Astrocyte of the spinal cord (primary cell): ENCODE measurements at places on chromosomes 7 and 10.

- DNase-seq, result no peak
Observed at GRCh38 chr7:158682456-158682855, 22.1 kb downstream of the NCAPG2 start.

DNA sequence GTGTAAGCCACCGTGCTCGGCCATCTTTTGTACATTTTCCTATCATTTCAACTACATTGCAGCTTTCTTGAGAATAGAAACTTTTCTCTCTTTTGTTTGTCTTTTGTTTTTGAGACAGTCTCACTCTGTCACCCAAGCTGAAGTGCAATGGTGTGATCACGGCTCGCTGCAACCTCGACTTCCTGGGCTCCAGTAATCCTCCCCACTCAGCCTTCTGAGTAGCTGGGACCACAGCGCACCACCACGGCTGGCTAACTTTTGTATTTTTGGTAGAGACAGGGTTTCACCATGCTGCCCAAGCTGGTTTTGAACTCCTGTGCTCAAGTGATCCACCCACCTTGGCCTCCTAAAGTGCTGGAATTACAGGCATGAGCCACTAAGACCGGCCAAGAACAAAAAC, 31.3 kb upstream of the DAGLB start:
- no peak for DNase-seq

- DNase-seq, result peak; percentile 64
Observed at GRCh38 chr7:43454936-43455518, 127.9 kb upstream of the STK17A start.

DNA sequence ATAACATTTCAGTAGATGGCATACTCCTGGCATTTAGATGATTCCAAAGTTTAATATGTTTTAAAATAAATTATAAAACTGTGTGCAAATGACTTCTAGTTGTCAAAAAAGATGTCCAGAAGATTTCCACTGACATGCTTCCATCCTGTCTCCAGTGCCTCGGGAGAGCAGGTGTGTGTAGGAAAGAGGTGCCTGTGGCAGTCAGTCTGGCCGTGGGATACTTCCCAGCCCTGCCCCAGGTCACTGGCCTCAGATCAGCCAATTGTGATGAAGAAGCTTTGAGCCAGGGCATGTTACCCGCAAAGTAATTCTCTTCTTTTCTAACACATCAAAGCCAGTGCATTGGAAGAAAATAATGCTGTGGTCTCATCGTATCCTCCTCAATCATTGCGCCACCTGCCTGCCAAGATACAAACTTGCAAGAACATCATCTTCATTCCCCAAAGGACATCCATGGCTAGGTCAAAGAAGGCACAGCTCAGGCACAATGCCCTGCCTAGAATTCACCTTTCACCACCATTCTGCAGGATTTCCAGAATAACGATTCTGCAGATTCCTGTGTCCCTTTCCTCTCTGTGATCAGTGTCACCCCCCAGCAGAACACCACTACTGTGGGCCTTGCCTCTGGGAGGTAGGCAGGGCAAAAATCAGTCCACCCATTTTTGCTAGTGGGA, 6.3 kb upstream of the KCNMA1 start:
- peak; percentile 68 for DNase-seq

- DNase-seq, result no peak
Observed at GRCh38 chr7:50565977-50566376, 772 bp upstream of the DDC start.

DNA sequence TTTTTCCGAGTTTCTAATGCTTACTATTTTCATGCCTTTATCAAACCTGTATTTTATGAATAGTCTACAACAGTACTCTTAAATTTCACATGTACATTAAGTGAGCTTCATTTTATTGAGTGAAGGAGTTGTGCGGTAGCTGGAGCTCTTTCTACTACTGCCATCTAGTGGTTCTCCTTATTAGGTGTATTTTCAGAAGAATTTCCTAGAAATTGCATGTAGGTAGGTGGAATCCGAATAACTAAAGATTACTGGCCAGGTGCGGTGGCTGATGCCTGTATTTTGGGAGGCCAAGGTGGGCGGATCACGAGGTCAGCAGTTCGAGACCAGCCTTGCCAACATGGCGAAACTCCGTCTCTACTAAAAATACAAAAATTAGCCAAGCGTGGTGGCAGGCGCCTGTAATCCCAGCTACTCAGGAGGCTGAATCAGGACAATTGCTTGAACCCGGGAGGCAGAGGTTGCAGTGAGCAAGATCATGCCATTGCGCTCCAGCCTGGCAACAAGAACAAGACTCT, 38.3 kb downstream of the LRRC72 start:
- DNase-seq, result peak; percentile 63

DNA sequence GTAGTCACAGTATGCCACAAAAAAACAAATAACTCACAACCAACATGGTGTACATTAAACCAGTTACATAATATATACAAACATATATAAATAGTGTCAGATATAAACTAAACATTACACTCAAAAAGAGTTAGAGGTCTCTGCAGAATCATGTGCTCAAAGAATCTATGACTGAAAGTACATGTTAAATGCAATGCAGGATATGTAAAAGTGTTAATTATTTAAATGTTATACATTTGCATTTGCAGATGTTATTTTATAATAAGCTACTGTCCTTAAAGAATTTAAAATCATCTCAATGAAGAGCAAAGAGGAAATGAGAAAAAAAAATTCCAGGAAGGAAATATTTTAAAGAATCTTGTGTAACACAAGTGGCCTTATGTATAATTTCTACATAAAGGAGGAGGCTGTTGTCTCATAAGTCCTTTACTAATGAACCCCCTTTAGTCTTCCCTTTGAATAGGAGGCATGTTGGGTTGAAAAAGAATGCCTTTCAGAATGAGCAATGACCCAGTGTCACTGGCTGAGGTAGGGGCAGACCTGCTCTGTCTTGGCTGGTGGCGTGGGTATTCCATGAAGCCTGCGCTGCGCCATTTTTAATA, 148.9 kb downstream of the ITGA8 start:
- DNase-seq, result no peak

GRCh38 chr10:127964621-127965020, 57.7 kb downstream of the PTPRE start:
- DNase-seq, result no peak

GRCh38 chr10:95531994-95532399, 29.2 kb downstream of the SORBS1 start:
- DNase-seq, result no peak

DNA sequence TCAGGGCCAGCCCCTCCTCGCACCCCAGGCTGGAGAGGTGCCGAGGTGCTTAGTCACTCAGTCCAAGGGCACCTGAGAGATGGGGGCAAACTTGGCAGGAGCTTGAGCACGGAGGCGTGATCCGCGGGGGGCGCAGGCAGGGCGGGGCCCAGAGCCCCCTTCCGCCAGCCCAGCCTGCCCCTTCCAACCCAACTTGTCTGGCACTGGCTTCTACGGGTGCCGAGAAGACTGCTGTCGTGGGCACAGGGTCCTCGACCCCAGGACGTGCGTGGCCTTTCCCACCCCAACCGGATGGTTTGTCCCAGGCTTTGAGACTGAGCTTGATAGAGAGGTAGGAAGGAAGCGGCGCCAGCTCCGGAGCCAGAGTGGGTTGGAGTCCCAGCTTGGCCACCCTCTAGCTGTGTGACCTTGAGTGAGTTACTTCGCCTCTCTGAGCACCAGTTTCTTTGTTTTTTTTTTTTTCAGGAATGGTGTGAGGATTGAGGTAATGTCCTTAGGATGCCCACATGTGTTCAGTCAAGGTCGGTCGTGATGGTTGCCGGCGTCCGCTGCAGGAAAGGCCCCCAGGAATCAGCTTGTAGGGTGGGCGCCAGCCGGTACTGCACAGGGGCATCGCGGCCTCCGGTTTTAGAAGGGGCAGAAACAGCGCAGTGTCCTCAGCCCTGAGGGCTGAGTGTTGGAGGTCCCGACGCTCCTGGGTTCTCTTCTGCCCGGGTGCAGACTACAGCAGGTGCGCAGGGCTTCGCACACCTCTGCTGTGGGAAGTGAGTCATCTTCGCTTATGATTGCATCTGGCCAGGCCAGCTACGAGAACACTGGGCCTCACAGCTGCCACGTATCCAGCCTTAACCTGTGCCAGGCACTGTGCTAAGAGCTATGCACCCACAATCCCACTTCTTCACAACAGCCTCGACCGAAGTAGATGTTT, 28.6 kb upstream of the VAX1 start:
- no peak for DNase-seq

GRCh38 chr7:90396420-90396819, 6.8 kb upstream of the CLDN12 start:
- DNase-seq, result no peak

DNA sequence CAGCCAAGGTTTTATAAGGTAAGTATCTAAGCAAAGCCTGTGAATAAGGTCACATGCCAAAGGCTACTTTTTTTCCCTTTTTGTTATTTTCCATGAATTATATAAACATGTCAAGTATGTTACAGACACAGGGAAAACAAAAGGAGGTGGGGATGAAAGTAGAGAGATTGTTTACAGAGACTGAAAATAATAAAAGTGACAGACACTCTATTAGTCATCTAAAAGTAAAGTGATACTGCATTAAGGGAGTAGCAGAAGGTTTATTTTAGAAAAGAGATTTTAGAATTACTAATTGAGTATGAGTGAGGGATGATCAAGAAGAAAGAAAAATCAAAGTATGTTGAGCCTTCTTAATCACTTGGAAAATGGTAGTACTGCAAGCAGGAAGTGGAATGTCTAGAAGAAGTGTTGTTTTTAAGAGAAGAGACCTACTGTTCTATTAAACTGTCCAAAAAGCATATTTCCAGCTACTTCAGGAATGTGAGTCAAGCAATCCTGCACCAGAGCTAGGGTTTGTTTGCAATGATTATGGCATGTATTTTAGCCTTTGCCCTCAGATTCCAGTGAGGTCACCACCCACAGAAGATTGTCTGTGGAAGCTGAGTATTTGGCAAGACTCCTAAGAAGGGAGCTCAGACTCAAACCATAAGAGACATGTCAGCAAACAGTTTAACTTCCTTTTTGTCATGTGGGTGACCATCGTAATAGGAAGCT, 177.9 kb upstream of the PLXDC2 start:
- DNase-seq, result peak; percentile 90

GRCh38 chr7:16421333-16422102, at the start of gene CRPPA:
CRPPA (minus strand) TSS chr7:16421538; CDS start chr7:16421322, 216 bp downstream.
- peak; percentile 50 for DNase-seq

DNA sequence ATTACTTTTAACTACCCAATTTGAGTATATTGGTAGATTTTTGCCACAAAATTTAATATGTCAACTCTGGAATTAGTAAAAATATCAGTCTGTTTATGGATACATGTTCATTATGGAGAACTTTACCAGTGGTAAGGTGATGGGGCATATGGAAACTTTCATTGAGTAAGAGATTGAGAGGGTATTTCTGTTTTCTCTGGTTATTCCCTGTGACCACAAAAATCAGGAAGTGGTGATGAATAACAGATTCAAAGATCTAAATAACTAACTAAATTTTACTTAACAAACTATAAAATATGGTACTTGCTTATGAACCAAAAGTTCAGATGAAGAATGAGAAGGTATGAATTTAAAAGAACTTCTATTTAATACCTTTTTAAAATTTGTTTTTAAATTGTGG, 22.1 kb upstream of the STEAP4 start:
- DNase-seq, result no peak

DNA sequence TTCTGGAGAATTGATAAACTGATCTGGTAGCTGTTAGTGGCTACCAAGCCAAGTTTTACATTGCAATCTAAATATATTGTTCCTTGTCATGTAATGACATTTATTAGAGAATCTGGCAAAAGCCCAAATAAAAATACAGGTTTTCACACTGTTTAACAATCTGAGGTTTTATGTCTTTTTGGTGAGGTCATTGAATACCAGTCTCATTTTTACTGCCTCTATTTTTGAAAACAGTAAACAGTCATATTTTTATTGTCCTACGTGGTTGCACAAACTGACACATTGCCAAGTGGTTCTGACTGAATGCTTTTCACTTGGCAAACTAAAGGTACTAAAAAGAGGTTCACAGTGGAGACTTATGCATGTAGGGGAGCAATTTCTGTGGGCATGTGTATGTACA, 157.5 kb downstream of the PRKG1 start:
- DNase-seq, result no peak

DNA sequence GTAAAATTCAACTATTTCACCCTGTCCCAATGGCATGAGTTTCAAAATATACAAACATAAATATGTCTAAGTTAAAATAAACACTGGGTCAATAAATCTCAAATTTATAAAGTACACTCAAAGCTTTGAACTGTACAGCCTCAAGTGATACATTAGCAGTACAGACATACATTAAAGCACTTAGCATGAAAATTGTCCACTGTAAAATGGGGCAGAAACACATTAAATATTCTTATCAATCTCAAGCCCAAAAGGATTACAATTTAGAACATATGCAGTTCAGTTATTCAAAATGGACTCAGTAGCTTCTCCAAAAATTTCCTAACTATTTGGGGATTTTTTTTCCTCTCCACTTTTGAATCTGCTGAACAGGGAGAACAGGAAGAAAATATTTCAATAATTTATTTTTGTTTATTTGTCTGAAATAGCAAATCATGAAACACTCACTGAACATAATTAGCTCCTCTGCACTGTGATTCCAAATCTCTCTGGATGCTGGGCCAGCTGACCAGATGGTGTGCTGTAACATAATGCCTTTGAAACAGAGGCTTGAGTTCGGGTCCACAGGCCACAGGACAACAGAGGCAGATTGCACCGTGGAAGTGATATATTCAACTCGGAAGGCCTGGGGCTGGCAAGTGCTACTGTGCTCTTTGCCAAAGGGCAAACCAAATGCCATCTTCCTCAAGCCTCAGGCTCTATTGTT, 248.9 kb upstream of the LRRN3 start:
- DNase-seq, result no peak

DNA sequence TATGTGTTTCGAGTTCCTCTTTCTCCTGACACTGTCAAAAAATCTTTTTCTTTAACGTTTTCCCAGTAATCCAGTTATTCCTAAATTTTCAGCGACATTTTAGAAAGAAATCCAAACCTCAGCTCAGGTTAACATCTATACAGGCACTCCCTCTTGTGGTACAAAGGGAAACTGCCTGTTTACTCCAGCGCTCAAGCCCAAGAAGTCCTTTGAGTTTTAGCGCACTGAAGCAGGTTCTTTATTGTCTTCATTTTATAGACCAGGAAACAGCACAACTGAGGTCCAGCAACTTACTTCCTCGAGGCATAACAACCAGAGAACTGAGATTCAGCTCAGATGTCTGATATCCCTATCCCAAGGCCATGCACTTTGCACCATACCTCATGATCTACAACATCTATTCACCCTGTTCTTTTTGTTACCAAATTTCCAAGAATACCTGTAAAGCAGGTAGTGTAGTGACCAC, 287.2 kb upstream of the MKLN1 start:
- DNase-seq, result peak; percentile 72

DNA sequence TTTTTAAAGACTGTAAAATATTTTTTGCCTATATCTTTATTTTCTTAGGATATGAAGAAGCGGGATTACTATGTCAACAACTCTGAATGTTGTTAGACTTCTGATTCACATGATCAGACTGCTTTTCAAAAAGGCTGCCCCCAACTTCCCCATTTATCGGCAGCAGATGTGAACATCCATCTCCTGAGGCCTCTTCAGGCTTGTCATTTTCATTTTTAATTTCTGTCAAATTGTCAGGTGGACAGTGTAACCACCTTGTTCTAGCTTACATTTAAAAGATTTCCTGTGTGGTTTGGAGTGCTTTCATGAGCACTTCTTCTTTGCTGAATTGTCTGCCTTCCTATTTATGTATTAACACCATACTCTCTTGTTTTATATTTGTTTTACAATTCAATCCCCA, 78.8 kb upstream of the GSDME start:
- no peak for DNase-seq

GRCh38 chr7:11447106-11447505, 384.9 kb downstream of the THSD7A start:
- DNase-seq, result no peak
